ENCODE measurements at places on chromosomes 4 and X.

DNA sequence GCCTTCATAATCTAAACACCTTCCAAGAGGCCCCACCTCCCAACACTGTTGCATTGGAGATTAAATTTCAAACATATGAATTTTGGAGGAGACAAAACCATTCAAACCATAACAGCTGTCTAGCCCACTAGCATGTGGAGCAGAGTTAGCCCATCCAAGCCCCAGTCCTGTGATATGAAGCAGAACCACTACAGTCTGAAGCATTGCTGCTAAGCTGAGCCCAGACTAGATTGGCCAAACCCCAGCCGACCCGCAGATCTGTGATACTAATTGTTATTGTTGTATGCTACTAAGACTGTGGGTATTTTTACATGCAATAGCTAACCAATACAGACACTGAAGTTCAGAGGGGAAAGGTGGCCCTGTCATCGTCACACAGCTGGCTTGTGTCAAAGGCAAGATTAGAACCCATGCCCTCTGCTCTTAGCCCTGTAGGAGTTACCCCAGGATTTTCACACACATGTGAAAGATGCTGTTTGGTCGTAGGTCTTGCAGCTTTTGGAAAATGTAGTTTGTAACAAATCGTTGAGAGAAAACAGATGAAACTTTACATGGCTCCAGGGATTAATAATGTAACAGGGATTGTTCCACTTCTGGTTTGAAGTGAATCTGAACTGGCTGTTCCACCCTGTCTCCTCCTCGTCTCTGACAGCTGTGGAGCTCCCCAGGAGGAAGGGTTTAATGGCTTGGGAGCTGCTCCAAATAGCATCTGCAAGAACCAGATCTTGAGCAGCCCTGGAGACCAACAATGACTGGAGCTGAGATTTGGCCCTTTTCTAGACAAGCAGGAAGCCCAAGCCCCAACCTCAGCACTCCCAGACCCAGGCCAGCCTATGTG, 517.5 kb downstream of the MID1IP1 start:
- no peak for DNase-seq

GRCh38 chrX:5807181-5807580, 421.5 kb downstream of the NLGN4X start:
- DNase-seq = no peak

DNA sequence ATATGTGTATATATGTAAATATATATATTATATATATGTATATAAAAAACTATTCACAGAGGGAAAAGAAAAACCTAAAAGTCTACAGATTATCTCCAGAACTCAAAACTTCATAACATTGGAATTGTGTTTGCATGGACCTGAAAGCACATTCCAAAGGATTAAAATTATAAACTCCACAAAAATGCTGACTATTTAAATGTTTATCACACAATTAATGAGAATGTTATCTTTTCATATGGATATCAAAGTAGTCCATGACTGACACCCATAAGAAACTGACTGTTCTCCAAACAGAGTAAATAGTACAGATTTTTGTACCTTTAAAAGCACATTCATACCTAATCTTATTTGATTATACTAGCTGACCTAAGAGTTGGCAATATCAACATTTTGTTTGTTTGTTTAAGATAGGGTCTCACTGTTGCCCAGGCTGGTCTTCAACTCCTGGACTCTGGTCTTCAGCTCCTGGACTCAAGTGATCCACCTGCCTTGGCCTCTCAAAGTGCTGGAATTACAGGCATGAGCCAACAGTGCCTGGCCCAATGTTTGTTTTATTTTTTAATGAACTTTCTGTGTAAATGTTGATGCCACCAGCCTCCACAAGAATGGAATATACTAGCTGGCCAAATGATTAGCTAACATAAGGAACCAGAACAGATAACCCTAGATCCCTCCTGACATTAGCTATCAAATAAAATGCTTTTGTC, 50.0 kb downstream of the SLC39A8 start:
- no peak for DNase-seq

DNA sequence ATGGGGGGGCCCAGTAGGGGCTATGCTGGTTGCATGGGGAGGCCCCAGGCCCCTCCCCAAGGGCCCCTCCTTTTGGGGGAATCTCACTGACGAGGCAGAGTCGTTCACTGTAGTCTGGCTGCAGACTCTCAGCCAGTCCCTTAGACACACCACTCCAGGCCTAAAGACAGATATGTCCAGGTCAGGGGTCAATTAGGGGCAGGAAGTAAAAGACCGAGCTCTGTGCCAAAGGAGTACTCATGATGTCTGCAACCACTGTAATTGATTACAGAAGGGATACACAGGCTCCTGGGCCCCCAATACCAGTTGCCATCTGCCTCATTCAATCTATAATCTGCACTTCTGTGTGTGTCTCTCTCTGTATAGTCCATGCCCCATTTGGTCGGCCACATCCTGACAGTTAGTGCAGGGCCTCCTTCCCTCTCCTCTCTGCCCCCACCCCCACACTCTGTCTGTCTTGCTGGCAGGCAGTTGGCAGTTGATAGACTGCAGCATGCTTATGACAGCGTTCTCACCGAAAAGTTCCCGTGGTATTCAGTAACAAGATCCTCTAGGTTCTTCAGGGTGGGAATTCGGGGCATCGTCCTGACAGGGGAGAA, 1.3 kb upstream of the CXorf65 start:
- DNase-seq = peak; percentile 9

GRCh38 chr4:139330283-139330682, 28.0 kb upstream of the NDUFC1 start:
- DNase-seq = no peak

DNA sequence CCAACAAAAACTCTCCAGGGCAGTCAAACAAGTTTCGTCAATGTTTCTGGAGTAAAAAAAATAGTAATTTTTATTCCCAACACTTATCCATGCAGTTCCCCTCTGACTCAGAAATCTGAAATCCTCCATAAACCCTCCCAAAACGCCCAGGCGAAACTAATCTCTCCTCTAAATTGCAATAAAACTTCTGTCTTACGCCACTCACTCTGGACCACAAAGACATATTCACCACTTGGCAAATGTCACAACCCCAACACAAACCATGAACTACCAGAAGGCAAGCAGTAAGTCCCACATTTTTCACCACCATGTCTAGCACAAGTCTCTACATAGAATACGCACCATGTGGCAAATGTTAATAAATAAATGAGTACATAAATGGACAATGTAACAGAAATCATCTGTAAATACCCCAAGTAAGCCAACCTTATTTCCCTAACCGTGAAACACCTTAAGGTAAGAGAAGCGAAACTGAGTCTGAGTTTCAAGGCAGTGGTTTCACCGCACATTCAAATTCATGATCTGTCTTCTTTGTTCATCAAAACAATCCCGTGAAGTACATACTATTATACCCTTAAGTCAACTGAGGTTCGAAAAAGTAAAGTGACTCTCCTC, 1.6 kb downstream of the PAPSS1 start:
- no peak for DNase-seq

DNA sequence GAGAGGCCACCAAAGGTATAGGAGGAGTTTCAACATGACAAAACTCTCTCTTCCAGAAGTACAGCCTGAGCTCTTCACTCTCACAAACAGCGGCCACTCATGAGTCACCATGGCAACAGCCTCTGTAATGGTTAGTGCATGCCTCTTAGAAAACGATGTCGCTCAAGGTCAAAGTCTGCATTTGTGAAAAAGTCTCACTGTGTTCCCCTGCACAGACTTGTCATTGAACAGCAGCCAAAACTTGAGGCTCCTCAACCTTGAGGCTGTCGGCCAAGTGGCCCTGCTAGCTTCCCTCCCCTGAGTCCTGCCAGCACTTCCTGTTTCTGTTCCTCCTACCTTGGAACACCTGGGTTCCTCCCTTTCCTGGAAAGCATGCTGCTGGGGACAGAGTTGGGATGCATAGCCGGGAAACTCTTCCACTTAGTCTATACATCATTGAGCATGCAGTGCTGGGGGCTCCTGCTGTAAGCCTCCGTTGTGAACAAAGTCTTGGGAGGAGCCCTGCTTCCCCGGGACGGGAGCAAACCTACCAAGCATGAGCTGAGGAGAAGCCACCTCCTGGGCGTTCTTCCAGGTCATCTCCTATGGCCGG, 66.6 kb downstream of the ING2 start:
- no peak for DNase-seq

DNA sequence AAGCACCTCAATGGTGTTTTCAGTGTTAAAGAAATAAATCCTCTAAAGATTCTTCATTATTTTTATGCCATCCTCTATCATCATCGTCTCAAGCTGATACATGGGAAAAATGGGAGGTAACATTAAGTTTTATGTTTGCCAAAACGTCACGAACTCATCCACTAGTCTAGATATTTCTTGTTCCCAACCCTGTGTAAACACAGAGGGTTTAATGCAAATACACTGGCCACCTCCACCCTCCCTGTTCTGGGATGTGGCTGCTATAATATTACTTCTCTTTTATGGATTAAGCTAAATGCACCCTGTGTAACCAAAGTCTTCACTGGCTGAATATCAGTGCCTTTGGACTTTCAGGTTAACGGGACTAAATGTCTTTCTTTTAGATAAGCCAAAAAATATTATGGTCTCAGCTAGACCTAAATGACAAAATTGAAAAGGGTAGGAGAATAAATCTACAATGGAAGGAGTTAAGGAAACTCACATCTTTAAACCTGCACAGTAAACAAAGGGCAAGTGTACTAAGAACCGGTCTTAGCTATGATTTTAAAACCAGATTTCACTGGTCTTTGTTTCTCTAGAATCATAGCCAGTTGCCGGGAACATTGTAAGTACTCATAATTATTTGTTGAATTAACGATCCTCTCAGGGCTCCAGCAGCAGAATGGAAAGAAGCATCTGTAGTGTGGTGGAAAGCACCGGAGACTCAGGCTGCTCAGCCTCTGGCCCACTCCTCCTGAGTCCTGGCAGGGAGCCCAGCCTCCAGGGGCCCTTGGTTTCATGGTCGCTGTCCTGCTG, 103.5 kb upstream of the NOCT start:
- DNase-seq = no peak

GRCh38 chrX:130694983-130695382, 208.0 kb downstream of the ENOX2 start:
- no peak for DNase-seq

DNA sequence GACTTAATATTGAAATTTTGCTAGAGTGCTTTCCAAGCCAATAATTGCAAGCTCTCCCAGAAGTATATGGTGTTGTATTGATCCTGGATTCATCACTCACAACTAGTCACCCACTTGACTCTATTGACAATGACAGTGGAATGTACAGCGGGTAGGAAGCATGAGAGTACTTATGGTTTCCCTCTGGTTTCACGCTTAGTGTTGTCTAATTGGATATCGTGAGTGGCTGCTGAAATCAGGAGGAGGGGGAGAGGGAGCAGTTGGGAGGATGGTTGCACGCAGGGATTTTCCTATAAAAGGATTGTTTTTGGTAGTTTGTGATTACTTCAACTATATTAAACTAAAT, 1819.5 kb upstream of the TENM3 start:
- no peak for DNase-seq

- DNase-seq = no peak
Observed at GRCh38 chr4:70041652-70042286, 8.5 kb upstream of the HTN1 start.

- no peak for DNase-seq
Observed at GRCh38 chrX:88621278-88621677, 125.7 kb upstream of the CPXCR1 start.

DNA sequence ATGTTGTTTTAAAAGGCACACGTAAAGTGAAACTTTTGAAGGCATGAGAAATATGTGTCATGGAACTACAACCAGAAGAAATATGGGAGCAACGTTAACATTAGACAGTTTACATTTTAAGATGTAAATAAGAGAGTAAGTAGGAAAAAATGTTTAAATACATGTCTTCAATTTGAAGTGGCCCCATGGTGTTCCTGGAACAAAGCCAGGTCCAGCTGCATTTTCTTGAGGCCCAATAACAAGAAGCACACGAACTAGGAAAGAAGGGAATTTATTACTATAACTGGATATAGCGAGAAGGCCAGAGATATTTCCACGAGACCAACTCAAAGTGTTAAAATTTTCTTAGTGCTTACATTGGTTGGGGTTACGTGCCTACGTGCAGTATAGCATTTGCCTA, 458.1 kb downstream of the KCTD8 start:
- no peak for DNase-seq

DNA sequence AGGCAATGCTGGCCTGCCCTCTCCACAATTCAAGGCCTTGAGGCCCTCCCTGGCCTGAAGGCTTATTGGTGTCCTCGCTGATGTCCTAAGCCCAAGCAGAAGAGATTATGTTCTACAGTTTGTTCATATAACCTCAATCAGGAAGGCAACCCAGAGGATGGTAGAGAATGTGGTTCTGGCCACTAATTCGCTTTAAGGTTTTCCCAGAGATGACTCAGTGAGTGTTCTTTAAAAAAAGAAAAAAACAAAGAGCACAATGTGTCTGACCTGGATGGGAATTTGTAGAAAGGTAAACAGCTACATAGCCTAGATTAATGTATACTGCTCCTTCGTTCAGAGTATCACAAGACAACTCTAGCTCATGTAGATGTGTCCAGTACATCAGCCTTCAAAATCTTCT, 66.0 kb downstream of the MANBA start:
- DNase-seq = no peak

- DNase-seq = no peak
Observed at GRCh38 chr4:13267091-13267490, 217.0 kb downstream of the RAB28 start.

- no peak for DNase-seq
Observed at GRCh38 chr4:123325241-123325681, 71.3 kb upstream of the SPRY1 start.

- peak; percentile 0 for DNase-seq
Observed at GRCh38 chrX:16786791-16787735, 797 bp downstream of the TXLNG start.

DNA sequence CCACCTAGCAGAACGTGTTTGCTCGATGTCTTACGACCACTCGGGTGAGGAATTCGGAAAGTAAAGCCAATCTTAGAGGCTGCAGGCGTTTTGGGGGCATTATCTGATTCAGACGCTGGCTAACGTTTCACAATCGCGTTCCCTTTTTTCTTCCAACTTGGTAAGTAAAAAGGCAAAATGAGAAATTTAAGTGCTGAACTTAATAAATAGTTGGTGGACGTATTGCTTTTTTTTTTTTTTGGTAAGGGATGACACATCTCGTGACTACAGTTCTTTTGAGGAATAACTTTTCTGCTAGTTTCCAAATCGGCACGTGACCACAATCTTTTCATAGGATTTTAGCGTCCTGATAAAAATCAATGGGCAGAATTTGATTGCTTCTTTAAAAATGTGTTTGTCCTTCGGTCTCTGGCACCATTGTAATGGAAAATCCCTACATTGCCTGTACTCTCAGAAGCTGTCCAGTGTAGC, 848 bp downstream of the RAB9A start:
- DNase-seq = no peak

GRCh38 chr4:39931441-39931901, 46.2 kb downstream of the PDS5A start:
- DNase-seq = no peak

GRCh38 chr4:112818594-112818965, 181.6 kb downstream of the LARP7 start:
- DNase-seq = no peak

- no peak for DNase-seq
Observed at GRCh38 chrX:136866337-136867095, 14.0 kb downstream of the RBMX start.

GRCh38 chr4:15130441-15130840, 128.2 kb downstream of the CPEB2 start:
- no peak for DNase-seq

GRCh38 chr4:68358988-68359387, 9.1 kb upstream of the YTHDC1 start:
- no peak for DNase-seq

GRCh38 chrX:96752781-96753180, 68.1 kb downstream of the DIAPH2 start:
- no peak for DNase-seq

- no peak for DNase-seq
Observed at GRCh38 chr4:140856621-140857062, 100.5 kb upstream of the TBC1D9 start.

Measured in KG1 (cell line).